ENCODE measurements at places on chromosomes 11 and 22. TPM values are rescaled to one million over a fixed set of nuclear protein-coding genes. Genes with fewer than 3 reads are reported as not detected.
A peak's percentile ranks its signal among the peaks of the same experiment; 100 is the strongest.

The OR9G1 gene
- polyA plus RNA-seq: not detected

The ANO1 gene
- 18.2 TPM for polyA plus RNA-seq

The GPHA2 gene
- 2.6 TPM for polyA plus RNA-seq

The ZC3H7B gene
- polyA plus RNA-seq: 80.3 TPM

The PLAAT4 gene
- 8.2 TPM for polyA plus RNA-seq

The OR5A1 gene
- polyA plus RNA-seq: 0.03 TPM

The OR2AG2 gene
- 0.07 TPM for polyA plus RNA-seq

GRCh38 chr11:62077132-62077531 is 46.7 kb upstream of the INCENP start:
- DNase-seq: no peak

GRCh38 chr11:93744669-93745004 is 3.2 kb downstream of the C11orf54 start:
- DNase-seq: no peak

DNA sequence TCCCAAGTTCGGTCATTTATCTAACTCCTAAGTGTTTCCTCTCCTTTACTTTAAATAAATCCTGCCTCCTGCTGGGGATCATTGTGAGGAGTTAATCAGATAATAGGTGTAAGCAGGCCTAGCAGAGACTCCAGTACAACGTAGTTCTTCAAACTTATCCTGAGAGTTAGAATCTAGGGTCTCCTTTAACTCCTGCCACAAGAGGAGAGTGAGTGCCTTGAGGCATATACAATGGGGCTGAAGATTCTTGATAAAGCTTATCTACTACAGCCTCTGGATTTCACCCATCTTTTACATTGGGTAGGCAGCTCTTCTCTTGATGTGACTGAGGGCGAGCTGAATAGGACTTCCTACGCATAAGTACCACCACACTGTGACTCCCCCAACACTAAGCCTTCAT is 3.1 kb upstream of the GALNT18 start:
- DNase-seq: no peak

DNA sequence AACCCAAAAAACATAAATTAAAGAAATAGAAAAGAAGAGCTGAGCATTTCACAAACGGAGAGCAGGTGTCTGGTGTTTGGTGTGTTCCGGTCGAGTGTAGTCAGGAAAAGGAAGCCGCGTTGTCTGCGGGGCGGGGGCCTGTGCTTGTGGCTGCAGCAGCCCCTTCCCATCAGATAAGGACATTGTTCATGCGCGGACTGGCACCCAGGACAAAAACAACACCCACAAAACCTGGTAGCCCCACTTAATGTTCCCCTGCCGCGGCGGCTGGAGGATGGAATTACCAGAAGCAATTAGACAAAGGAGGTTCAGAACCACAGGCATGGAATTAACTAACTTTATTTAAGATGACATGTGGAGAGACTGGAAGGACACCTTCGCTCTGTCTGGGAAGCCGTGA is 29.9 kb downstream of the KRTAP5-5 start:
- no peak for DNase-seq

- no peak for DNase-seq
Observed at GRCh38 chr22:44139773-44140172, 41.0 kb upstream of the PARVG start.

DNA sequence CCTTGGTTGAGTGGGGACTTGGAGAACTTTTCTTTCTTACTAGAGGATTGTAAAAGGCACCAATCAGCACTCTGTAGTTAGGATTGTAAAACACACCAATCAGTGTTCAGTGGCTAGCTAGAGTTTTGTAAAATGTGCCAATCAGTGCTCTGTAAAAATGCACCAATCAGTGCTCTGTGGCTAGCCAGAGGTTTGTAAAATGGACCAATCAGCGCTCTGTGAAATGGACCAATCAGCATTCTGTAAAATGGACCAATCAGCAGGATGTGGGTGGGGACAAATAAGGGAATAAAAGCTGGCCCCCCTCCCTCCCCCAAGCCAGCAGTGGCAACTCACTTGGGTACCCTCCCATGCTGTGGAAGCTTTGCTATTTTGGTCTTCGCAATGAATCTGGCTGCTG is 5.5 kb upstream of the DRG1 start:
- no peak for DNase-seq

DNA sequence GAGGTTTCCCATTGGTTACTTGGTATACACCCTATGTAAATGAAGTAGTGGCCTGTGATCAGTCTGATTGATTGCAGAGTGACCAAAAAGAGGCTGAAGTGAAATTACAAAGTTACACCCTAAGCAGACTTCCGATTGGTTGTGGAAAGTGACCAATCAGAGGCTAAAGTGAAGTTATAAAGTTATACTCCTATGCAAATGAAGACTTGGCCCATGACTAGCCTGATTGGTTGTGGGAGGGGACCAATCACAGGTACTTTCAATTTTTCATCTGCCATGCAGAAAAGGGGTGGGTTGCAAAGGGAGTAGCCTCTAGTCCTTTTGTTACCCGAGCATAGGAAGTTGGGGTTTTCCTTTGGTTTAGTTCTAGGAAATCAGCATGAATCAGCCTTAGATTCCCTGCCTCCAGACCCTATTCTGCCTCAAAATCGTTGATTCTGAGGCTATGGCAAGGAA is 18.1 kb upstream of the CSTF3 start:
- no peak for DNase-seq

DNA sequence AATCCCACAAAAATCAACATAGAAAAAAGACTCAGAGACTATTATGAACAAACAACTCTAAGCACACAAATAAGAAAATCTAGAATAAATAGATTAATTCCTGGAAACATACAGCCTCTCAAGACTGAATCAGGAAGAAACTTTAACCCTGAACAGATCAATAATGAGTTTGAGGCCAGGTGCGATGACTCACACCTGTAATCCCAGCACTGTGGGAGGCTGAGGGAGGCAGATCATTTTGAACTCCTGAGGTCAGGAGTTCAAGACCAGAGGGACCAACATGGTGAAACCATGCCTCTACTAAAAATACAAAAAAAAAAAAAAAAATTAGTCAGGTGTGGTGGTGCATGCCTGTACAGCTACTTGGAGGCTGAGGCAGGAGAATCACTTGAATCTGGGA is 499.5 kb upstream of the LUZP2 start:
- DNase-seq: no peak

DNA sequence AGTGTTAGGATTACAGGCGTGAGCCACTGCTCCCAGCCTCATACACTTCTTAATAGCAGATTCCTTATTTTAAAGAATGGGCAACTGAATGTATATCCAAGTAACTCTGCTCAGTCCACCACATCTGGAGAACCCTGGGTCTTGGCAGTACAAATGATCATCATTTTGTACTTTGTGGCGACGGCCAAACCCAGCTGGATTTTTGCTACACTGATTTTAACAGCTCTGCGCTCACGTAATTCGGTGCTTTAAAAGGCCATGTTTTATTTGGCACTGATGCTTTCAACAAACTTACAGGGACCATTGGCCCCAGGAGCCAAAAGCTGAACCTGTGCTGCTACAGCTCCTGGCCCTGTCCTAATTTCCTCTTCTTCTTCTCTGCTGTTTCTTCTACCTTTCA is 60.8 kb upstream of the PDE3B start:
- DNase-seq: no peak

DNA sequence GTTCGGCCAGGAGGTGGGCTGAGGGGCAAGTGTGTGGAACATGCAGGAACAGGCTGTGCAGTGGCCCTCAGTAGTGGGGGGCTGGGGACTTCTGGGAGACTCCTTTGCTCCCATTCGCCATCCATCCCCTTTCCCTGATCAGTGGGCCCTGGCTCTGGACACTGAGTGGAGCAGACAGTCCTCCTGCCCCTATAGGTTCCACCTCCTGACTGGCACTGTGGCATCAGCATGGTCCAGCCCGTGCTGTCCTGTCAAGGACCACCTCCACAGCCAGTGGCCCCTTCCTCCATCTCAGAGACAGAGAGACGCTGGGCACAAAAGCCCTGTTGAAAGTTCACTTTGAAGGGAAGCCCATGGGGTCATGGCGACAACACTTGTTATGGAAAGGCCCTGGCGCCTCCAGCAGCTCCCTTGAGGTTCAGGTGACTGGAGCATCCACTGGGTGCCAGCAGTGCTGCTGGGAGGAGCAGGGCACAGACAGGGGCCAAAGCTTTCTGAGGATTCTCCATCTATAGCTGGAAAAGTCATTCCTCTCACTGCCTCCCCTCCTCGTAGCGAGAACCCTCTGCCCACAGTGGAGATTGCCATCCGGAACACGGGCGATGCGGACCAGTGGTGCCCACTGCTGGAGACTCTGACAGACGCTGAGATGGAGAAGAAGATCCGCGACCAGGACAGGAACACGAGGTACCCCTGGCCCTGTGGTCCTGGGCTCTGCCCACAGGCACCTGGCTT is 5.6 kb downstream of the DERL3 start:
- DNase-seq: no peak

DNA sequence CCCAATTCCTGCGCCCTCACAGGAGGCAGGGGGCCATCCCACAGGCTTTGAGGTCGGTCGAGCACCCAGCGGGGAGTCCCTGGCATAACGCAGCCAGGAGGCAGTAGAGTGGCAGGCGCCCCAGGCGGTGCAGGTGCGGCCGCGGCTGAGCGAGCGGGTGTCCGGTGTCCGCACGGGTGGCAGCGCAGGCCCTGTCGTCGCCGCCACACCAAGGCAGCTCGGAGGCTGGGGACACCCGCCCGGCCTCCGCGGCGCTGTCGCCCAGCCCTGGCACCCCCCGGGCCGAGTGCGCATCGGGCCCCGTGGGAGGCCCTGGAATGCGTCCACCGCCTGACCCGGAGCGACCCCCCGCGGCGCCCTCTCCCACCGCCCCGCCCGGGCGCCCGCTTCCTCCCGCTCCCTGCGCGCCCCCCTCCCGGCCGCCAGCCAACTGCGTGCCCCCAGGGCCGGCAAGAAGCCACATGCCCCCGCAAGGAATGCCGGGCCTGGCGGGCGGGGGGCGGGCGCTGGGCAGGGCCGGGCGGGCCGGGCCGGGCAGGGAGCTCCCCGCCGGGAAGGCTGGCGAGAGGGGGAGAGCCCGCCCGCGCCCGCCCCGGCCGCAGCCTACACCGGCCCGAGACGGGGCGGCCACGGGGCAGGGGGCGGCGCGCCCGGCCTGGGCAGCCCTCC is 33.9 kb downstream of the PRDM11 start:
- peak; percentile 70 for DNase-seq

- DNase-seq: no peak
Observed at GRCh38 chr22:39396797-39397195, 2.8 kb upstream of the TAB1 start.

- no peak for DNase-seq
Observed at GRCh38 chr11:73862986-73863385, 13.7 kb downstream of the COA4 start.

- no peak for DNase-seq
Observed at GRCh38 chr11:128926000-128926399, 16.7 kb downstream of the TP53AIP1 start.

DNA sequence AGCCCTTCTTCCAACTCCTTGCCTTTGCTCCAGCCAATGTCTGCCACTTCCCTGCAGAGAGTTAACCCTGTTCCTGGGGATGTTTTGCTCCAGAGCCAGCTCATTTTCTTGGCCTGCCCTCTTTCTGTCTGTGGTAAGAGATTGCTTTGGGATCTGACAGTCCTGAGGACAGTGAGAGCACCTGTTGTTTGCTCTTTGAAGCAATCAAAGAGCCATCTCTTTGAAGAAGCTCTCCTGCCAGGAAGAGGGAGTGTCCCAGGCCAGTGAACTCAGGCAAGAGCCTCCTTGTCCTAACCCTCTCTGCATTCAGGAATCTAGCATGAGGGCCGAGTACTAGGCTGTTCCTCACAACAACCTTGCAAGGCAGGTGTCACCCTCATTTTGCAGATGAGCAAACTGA is 42.2 kb downstream of the TRAF6 start:
- DNase-seq: no peak

DNA sequence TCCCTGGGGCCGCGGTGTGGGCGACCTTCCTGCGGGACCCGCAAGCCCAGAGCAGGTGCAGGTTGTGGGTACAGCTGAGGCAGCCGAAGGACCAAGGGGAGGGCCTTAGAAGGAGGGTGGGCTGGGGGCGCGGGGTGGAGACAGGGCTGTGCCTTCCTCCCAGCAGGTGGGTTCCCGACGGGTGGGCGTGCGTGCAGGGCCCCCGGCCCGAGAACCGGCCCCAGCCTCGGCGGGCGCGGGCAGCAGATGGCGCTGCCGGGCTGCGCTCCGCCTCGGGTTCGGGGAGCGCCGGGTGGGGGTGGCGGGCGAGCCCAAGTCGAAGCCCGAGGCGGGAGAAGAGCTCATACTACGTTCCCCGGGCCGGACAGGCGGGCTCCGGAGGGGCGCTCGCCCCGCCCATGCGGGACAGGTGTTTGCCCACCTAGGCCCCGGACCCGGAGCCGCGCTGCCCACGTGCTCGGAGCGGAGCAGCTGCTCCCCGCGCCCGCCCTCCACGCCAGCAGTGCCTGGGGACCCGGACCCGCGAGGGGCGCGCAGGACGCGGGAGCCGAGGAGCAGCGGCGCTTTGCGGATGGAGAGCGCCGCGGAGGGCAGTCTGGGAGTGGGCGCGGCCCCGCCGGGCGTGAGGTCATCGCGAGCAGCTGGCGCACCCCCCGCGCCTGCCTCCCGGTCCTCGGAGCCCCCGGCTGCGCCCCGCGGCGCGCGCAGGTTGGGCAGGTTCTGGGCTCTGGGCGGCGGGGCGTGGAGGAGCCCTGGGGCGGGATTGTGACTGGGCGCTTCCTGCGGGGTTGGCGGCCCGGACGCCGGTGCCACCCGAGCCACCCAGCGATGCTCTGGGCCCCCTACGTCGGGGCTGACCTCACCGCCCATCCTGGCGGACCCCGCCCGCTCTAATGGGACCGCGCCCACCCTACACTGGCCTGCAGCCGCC is 25.3 kb downstream of the DUSP8 start:
- DNase-seq: peak; percentile 50

DNA sequence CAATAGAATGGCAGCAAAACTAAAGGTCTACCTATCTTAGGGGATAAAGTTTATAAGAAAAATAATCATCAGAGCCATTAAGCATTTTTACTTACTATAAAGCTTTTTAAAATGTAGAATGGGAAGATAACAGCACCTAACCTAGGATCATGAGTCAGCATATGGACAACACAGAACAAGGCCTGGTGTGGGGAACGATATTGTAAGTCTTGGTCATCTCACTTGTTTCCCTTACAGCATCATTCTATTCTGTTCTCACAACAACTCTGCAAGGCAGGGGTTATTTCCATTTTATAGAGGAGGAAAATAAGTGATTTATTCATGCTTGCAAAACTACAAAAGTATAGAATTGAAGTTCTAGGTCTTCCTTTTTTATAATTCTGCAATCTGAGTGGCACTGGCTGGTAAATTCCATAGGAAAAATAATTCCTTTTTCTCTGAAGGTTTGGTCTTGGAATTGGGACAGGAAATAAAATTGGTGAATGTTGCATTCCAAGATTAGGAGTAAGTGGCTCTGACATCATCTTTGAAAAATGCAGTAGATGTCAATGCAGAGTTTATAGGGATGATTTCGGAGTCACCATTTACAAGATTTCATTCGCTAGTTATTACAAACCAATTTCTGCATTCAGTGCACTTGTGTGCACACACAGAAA is 423.0 kb downstream of the DYNC2H1 start:
- DNase-seq: no peak

Measured in left kidney (tissue), 8 donors.